ENCODE measurements at places on chromosomes 6 and 20. TPM values are rescaled to one million over a fixed set of nuclear protein-coding genes. Genes with fewer than 3 reads are reported as not detected.

Gene PDE7B
- 10.5 TPM for polyA plus RNA-seq

Gene CRISP3
- 0.37 TPM for polyA plus RNA-seq

Gene KIAA0408
- 2.2 TPM for polyA plus RNA-seq

Gene FAM83B
- 7.5 TPM for polyA plus RNA-seq

Gene PSORS1C1
- 0.23 TPM for polyA plus RNA-seq

Gene PPP1R16B
- polyA plus RNA-seq, result 7.5 TPM

Gene LIN28B
- polyA plus RNA-seq, result 0.30 TPM

Gene CALHM5
- polyA plus RNA-seq, result 2.4 TPM

Gene CCR6
- polyA plus RNA-seq, result not detected

Gene TASP1
- polyA plus RNA-seq, result 14.1 TPM

Gene PPDPF
- 145 TPM for polyA plus RNA-seq

Gene TMEM239
- 0.07 TPM for polyA plus RNA-seq

Gene TP53TG5
- polyA plus RNA-seq, result 1.2 TPM

DNA sequence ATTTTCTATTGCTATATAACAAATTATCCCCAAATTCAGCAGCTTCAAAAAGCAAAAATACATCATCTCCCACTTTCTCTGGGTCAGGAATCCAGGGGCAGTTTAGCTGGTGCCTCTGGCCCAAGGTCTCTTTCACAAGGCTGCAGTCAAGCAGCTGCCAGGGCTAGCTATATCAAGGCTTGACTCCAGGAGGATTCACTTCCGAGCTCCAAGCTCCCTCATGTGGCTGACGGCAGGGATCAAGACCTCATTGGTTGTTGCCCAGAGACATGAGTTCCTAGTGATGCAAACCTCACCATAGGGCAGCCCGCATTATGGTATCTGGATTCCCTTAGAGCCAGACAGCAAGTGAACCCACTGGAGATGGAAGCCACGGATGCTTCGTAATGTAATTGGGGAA, 1.3 kb upstream of the VNN1 start:
- DNase-seq, result peak; percentile 5

DNA sequence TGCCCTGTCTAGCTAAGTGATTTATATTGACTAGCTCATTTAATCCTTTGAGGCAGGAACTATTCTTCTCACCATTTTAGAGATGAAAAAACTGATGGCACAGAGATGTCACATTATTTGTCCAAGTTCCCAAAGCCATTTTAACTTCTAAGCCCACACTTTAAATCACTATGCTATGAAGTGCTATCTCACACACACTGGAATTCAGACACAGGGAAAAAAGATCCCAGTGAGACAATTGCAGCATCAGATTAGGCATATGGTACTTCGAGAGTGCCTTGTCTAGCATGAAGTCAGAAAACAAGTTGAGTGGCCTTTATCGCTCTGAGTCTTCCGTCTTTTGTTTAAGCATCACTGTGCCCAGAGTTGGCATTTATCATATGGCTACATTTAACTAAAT, 54.1 kb upstream of the PDE7B start:
- no peak for DNase-seq

- no peak for DNase-seq
Measured at GRCh38 chr6:111388681-111389080, 94.3 kb downstream of the REV3L start.

GRCh38 chr6:296151-297122, 4.2 kb downstream of the DUSP22 start:
- no peak for DNase-seq

- no peak for DNase-seq
Measured at GRCh38 chr6:167276772-167277533, 14.2 kb upstream of the UNC93A start.

DNA sequence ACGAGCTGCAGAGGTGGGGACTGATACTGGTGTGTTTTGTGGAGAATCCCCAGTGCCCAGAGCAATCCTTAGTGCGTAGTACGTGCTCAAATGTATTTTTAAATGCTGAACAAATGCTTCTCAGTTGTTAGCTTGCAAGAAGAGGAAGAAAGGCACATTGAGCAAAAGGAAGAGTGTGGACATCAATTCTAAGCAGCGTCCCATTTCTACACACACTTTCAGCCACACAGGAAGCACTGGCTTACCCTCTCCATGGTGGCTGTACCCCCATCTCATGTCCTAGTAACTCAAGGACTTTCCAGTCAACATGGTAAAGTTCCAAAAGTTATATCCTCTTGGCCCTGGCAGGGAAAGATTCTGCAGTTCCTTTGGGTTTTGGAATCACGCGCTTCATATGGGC, 98.8 kb upstream of the NXT1 start:
- no peak for DNase-seq

GRCh38 chr20:584161-584970, 25.7 kb downstream of the TCF15 start:
- no peak for DNase-seq

- DNase-seq, result no peak
Measured at GRCh38 chr6:143549221-143549948, 37.9 kb upstream of the FUCA2 start.

DNA sequence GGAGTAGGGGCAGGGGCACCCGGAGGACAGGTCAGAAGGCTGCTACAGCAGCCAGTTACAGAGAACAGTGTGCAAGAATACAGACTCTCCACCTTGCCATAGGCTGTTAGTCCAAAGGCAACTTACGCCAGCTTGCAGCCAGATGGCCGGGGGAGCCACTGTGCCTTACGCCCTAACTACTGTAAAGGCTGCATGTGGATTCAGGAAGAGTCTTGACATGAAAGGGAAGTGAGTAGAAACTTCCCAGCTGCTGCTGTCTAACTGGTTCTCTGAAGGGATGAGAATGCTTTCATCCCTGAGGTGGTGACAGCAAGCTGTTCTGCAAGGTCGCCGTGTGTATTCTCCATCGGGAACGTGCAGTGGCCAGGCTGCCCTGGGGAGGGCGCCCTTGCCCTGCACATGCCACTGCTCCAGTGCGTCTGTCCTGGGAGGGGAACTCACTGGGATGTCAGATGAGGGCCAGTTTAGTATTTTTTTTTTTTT, 46.1 kb downstream of the LYRM4 start:
- DNase-seq, result peak; percentile 83

GRCh38 chr6:47376930-47377329, 67.2 kb upstream of the TNFRSF21 start:
- no peak for DNase-seq

GRCh38 chr6:130671119-130671518, 156.1 kb upstream of the SMLR1 start:
- no peak for DNase-seq

DNA sequence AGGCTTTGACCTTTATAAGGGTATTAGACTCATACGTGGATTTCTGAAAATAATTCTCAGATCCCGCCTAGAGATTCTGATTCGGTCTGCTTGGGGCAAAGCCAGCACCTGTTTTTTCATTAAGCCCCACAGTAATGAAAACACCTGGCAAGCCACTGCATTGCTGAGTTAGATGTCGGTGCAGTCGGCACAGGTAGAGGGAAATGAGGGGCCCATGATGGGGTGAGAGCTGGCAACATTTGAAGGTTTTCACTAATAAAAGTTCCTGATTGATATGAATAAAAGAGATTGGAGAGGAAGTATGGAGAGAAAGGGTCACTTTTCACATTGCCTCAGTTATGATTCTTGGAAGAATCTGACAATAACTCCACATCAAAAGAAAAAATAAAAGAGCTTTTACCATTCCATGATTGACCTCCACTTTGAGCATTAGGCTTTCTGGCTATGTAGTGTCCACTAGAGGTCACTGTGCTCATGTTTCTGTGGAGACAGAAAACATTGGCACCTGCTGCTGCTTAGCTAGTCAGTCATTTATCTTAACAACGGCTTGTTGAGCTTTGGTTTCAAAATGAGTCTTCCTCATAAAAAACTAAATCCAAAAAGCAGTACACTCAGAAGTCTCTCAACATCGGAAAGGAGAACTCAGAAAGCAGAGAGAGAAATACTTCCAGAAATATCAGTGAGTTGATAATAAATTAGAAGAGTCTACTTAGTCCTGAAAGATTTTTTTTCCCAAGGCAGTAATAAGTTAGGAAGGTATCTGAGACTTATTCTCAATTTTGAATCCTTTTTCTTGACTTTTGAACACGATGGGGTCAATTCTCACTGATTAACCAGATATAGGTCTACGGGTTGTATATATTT, 53.3 kb upstream of the KLHL31 start:
- DNase-seq, result peak; percentile 35

- no peak for DNase-seq
Measured at GRCh38 chr6:135434991-135435390, 62.5 kb downstream of the AHI1 start.

GRCh38 chr6:14729129-14729871, 516.6 kb upstream of the JARID2 start:
- no peak for DNase-seq

DNA sequence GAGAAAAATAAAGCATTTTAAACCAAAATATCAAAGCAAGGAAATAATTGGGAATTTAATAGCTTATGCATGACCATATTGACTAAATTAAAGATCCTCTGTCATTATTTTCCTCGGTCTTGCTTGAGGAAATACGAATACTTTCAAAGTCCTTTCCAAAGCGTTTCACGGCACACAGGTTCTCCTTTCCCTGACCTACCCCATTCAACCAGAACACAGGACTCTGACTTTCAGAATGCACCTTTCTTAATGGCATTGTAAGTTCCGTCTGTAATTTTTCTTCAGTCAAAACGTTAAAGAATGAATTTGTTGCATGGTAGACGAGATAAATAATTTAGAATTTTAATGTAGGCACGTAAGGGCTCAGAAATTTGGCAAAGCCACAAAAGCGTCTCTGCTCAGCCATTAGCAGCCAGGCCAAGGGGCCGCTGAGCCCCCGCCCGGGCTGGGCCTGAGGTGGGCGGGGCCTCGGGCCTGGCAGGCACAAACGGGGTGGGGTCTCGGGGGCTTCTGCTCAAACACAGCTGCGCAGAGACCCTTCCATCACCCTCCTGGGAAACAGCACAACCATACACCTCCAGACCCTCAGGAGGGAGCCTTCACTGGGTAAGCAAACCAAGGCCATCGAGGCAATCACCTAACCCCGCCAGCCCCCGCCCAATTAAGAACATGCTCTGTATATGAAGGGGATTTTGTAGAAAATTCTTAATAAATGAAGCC, 3.4 kb downstream of the NEDD9 start:
- no peak for DNase-seq

- DNase-seq, result no peak
Measured at GRCh38 chr6:159830501-159831372, 30.7 kb downstream of the PNLDC1 start.

DNA sequence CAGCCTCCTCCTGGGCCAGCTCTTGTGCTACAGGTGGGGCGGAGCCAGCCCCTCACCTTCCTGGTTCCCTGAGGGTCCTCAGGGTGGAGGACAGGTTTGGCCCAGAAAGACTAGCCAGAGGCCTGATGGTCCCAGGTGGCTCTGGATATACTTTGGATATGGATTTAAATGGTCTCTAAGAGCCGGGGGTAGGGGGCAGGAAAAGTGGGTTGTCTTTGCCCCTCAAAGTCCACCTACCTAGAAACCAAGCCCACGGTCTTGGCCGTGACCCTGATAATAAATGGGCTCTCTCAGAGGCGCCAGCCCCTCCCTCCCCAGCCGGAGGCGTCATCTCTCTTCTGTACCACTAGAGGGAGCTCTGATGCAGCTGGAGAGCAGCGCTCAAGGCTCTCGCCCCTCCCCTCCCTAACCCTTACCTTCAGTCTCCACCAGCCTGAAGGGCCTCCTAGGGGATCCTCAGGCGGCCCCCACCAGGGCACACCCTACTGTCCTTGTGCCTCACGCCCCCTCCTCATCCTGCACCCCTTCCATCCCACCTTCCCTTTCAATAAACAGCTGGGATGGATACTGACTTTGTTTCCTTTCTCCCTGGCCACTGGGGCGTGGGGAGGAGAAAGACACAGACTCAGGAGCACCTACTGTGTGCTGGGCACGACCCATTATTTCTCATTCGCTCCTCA, 7.5 kb downstream of the NRSN2 start:
- peak; percentile 72 for DNase-seq

- DNase-seq, result no peak
Measured at GRCh38 chr20:52542131-52542530, 350.6 kb upstream of the ZFP64 start.

DNA sequence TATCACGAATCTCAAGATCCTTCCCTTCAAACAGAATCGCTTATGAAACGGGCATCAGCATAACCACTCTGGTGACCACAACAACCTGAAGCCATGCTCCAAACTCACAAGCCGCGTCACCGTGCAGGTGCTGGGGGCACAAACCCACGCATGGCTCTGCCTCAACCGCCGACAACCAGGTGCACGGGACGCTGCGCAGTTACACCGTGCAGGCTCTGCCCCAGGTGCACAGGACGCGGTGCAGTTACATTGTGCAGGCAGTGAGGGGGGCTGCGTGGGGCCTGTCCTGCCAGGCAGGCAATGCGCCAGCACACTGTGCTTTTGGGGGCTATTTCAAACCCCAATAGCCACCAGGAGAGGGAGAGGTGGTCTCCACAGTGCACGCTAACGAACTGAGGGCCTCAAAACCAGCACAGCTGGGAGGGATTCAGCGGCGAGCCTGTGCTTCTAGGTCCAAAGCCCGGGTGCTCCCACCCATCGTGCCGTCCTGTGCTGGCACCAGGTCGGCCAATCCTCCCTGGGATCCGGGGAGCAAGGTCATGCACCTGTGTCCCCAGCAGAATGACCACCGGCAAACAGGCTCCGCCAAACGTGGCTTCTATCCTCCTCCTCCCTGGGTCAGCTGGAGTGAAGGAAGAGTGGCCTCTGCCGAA, 35.8 kb downstream of the ZBTB46 start:
- no peak for DNase-seq

GRCh38 chr6:167751579-167752115, 75.1 kb upstream of the AFDN start:
- DNase-seq, result no peak

DNA sequence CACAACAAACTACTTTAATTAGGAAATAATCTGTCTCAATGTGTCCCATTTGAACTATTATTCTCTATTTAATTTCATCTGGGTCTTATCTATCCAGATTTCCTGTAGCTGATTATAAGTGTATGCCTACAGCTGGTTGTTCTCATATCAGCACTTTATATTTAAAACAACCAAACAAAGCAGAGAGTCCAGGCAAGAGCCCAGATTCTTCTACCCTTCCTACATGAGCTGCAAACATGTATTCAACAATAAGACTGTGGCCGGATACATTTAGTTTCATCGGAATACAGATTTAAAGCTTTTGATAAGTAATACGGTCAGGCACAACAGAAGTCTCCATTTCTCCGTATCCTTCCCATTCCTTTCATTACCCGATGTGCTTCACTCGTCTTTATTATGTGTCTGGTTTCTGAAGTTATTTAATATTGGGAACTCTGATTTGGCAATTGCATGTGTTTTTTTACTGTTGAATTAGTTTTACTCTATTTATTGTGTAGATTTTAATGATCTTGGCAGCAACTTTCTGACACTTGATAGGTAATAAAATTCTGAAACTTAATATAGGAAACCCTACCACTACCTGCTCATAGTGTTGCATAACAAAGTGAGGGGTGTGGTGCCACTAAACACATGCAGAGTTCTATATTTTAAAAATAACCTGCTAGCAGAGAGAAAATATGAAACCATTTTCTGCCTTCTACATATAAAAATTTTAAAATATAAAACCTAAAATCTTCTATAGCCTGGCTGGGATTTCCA, 653.5 kb upstream of the PTCHD4 start:
- no peak for DNase-seq
